ENCODE measurements at places on chromosomes 7 and 10. TPM values are rescaled to one million over a fixed set of nuclear protein-coding genes. Genes with fewer than 3 reads are reported as not detected.

The XRCC2 gene
- 0.44 TPM for total RNA-seq

The SFRP5 gene
- 0.31 TPM for total RNA-seq

The CHN2 gene
- 22.5 TPM for total RNA-seq

The ITIH2 gene
- 0.13 TPM for total RNA-seq

The STOX1 gene
- total RNA-seq, result 1.5 TPM

The PDZD7 gene
- total RNA-seq, result 1.6 TPM

The TMUB1 gene
- 36.9 TPM for total RNA-seq

DNA sequence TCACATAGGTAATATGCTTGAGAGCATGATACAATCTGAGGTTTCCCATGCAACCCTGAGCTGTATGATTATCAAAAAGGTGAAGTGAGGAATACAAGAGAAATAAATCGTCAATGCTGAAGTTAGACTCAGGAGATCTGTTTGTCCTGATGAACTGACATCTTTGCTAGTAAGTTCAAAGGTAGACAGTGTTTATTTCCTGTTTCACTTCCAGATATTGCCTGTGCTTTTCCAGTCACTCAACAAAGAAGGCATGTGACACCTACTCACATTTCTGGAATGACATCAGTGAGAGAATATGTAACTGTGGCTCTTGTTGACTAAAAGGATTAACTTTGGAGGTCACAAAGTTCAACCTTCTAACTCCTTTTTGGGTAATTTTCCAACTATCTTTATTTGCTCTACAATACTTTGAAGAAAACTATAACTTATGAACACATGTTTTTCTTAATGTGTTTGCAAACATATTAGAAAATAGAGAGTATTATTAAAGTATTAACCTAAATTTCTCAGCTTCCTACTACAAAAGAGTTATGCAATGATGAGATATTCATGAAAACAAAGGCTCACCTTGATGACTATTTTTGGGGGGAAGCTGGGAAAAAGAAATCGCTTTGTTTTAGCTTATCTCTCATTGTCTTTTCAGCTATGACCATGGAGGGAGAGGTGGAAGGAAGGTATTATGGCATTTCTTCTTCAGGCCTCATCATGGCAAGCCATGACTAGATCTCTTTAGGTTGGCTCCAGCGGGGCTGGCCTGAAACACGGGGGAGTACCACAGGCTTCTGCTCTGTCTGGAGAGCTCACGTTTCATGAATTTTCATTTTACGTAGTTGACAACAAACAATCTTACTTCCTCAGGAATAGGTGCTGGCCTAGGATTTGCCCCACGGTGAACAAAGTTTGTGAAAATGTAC, 214.7 kb upstream of the SLC26A5 start:
- H3K36me3 ChIP-seq, result no peaks in the 10 kb centered on the region
- H3K27me3 ChIP-seq, result no peaks in the 10 kb centered on the region
- DNase-seq, result peak; percentile 28
- no peaks in the 10 kb centered on the region for H3K4me1 ChIP-seq

- no peaks in the 10 kb centered on the region for H3K27me3 ChIP-seq
- H3K36me3 ChIP-seq, result no peaks in the 10 kb centered on the region
- H3K4me3 ChIP-seq, result no peak overlapping the region
- no peak for DNase-seq
- no peak overlapping the region for H3K27ac ChIP-seq
- H3K4me1 ChIP-seq, result no peaks in the 10 kb centered on the region
Measured at GRCh38 chr7:4825081-4825480, 36.7 kb downstream of the PAPOLB start.

DNA sequence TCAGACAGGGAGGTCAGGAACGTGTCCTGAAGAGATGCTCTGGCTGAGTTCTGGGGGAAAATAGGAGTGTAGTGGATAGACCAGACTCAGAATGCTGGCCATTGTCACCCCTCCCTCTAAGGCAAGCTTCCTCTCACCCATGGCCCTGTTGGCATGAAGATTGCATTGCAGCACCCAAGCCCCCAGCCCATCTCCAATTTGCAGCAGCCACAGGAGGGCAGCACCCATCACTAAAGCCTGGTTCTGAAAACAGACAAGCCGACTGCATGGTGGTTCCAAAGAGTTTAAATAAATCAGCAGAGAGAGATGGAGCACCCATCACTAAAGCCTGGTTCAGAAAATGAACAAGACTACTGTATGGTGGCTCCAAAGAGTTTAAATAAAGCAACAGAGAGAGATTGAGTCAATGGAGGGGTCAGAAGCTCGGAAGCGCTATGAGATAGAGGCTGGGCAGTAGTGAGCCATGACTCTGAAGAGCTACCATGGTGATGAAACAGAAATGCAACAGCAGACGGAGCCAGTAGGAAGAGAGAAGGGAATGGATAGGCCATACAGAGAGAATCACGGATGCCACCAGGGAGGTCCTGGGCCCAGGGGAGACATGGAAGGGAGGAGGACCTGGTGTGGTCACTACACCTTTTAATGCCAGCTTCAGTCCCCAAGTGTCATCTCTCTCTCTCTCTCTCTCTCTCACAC, 237.9 kb upstream of the MYO3A start:
- H3K4me1 ChIP-seq, result no peaks in the 10 kb centered on the region
- no peaks in the 10 kb centered on the region for H3K36me3 ChIP-seq
- H3K4me3 ChIP-seq, result no peak overlapping the region
- H3K27ac ChIP-seq, result no peak overlapping the region
- no peaks in the 10 kb centered on the region for H3K27me3 ChIP-seq

DNA sequence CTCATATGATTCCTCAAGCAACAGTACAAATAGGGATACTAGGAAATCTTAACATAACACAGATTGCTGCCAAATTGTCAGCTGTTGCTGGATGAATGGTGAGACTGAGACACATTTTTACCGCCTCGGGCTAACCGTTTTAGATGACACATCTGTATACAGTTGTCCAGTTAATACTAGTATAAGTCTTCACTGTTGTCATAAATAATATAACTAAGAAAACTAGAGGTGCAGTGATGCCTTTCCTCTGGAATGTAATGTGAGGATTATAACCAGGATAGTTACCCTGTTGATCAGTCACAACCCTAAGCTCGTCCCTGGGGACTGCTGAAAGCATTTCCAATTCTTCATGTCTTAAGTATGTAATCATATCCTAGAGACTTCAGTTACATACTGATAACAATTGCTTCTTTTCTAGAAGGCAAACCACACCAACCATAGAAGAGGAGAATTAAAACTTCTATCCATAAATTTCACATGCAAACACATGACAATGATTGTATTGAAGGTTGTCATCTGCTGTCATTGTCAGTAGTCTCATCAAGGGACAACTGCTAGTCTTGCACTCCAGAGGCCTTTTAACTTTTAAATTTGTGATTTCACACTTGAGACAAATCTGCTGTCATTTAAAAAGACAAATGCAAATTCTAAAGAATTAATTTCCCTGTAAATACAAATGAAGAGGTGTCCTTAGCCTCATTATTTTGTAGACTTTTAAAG, 100.4 kb upstream of the SEMA3D start:
- H3K36me3 ChIP-seq, result no peaks in the 10 kb centered on the region
- H3K27me3 ChIP-seq, result no peaks in the 10 kb centered on the region
- H3K4me1 ChIP-seq, result no peaks in the 10 kb centered on the region
- DNase-seq, result no peak
- no peak overlapping the region for H3K27ac ChIP-seq

DNA sequence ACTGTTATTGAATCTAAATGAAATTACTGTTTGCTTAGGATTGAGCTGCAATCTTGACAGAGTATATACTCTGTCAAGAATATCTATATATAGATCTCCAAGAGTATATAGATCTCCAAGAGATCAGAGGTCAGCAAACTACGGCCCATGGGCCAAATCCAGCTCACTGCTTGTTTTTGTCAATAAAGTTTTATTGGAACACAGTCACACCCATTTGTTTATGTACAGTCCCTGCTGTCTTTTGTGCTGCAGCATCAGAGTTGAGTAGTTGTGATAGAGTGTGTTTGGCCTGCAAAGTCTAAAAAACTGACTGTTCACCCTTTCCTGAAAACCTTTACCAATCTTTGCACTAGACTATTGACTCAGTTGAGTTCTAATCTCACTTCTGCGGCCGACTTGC, 66.3 kb upstream of the NPVF start:
- DNase-seq, result no peak
- no peaks in the 10 kb centered on the region for H3K36me3 ChIP-seq
- H3K4me1 ChIP-seq, result no peaks in the 10 kb centered on the region
- H3K27me3 ChIP-seq, result no peaks in the 10 kb centered on the region
- no peak overlapping the region for H3K27ac ChIP-seq

GRCh38 chr7:110766864-110767263, 324.1 kb upstream of the LRRN3 start:
- no peaks in the 10 kb centered on the region for H3K4me1 ChIP-seq
- no peak overlapping the region for H3K27ac ChIP-seq

DNA sequence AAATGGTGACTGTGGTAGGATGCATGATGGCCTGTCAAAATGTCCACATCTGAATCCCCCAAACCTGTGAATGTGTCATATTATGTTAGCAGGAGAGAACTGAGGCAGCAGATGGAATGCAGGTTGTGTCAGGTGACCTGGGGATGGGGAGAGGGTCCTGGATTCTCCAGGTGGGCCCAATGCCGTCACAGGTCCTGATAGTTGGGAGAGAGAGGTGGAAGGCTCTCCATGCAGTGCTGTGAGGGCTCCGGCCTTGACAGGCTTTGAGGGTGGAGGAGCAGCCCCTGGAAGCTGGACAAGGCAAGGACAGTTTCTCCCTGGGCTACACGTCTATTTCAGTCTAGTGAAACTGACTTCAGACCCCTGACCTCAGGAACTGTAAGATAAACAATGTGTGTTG, 330.9 kb upstream of the ZNF32 start:
- H3K4me1 ChIP-seq, result no peaks in the 10 kb centered on the region
- no peak for DNase-seq
- H3K4me3 ChIP-seq, result no peak overlapping the region

DNA sequence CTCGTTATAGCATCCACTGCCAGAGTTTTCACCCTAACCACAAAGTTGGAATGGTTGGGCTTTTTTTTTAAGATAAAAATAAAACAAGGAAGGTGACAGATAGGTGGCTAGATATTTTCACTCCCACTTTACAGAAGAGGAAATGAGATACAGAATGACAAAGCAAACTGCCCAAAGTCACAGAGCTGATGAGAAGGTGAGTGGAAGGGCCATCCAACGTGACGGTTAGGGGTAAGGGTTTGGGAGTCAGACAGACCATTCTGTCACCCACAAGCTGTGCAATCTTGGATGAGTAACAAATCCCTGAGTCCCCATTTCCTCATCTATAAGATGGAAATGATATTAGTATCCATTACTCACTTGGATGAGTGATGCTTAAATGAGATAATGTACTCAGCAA, 106.9 kb upstream of the PDLIM1 start:
- H3K27me3 ChIP-seq, result no peaks in the 10 kb centered on the region
- no peaks in the 10 kb centered on the region for H3K4me1 ChIP-seq
- no peak overlapping the region for H3K27ac ChIP-seq
- H3K36me3 ChIP-seq, result peaks cover 17% of the 10 kb centered on the region
- H3K4me3 ChIP-seq, result no peak overlapping the region

- H3K27ac ChIP-seq, result peak overlapping the region; percentile 99
- no peak for DNase-seq
- H3K36me3 ChIP-seq, result no peaks in the 10 kb centered on the region
- H3K4me3 ChIP-seq, result peak overlapping the region; percentile 85
- no peaks in the 10 kb centered on the region for H3K27me3 ChIP-seq
Measured at GRCh38 chr7:107744345-107744750, 406 bp downstream of the CBLL1 start.

All from kidney (tissue), 22 donors.